Ovary (tissue), 10 donors: ENCODE measurements at places on chromosomes 16 and 17. TPM values are rescaled to one million over a fixed set of nuclear protein-coding genes. Genes with fewer than 3 reads are reported as not detected.

The C1QTNF8 gene
- not detected for total RNA-seq

The SNN gene
- total RNA-seq, result 13.9 TPM

GRCh38 chr17:4719684-4720221 is 9.3 kb downstream of the ARRB2 start:
- DNase-seq, result no peak

- DNase-seq, result no peak
Observed at GRCh38 chr16:78175287-78175686, 75.8 kb downstream of the WWOX start.

DNA sequence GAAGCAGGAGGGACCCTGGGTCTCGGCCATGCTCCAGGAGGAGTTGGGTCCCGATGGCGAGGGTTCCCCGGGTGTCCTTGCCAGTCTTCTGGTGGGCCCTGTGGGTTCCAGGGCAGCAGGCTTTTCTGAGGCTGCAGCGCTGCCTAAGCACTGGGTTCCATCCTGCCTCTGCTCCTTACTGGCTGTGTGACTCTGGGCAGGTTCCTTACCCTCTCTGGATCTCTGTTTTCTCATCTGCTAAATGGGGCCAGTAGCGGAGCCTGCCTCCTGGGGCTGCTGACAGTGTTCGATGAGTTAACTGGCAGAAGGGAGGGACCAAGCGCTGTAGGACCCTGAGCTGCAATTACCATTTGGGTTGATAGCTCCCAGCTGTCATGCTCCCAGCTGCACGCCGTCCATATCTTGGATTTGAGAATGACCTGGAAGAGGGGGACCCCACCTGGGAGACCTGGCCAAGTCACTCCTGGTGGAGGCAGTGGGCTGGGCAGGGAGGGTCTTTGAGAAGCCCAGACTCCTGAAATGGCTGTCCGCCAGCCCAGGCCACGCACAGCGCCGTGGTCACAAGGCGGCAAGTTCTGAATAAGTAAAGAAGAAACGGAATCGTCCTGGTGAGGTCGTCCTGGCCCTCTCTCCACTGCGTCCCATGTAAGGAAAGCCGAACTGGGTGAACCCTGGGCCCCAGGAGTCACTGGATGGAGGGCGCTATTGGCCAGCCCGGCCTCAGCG is 47.2 kb upstream of the GSE1 start:
- no peak for DNase-seq

- DNase-seq, result peak; percentile 60
Observed at GRCh38 chr16:69930117-69930776, 20.9 kb upstream of the CLEC18A start.

The CRYBA1 gene
- total RNA-seq, result not detected

DNA sequence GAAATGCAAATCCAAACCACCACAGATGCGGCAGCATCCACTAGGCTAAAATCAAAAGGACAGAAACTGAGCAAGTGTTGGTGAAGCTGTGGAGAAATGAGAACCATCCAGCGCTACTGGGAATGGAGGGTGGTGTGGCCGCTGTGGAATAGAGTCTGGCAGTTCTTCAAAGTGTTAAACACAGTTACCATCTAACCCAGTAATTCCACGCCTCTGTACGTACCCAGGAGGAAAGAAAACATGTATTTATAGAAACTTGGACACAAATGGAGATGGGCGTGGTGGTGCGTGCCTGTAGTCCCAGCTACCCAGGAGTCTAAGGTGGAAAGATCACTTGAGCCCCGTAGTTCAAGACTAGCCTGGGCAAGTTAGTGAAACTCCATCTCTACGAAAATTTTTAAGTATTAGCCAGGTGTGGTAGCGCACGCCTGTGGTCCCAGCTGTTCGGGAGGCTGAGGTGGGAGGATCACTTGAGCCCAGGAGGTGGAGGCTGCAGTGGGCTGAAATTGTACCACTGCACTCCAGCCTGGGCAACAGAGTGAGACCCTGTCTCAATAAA is 11.6 kb downstream of the SLC25A10 start:
- DNase-seq, result no peak

DNA sequence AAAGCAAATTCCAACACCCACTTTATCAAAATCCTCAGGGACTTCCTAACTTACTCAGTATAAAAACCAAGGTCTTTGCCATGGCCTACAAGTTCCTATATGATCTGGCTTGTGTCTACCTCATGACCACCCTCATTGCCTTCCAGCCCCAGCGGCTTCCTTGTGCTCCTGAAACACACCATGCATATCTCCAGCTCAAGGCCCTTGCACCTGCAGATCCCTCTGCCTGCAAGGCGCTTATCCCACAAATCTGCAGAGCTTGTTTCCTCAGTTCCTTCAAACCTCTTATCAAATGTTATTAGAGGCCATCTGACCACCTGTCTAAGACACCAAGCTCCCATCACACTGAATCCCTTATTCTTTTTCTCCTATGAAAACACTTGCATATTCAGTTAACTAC is 2.6 kb downstream of the BBS2 start:
- no peak for DNase-seq

DNA sequence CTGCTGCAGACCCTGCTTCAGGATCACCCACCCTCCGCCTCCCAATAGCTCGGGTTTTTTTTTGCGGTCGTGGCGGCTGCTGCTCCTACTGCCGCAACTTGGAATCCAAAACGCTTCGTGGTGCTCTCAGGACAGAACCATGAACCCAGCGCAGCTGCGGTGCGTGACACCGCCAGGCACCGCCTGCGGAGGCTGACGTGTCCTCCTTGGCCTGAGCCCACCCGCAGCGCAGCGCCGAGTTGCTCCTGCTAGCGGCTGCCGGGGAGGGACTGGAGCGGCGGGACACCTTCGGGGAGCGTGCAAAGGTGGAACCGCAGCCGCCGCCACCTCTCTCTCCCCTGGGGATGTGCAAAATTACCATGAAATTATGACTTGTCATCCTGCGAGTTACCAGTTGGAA is 1893.0 kb downstream of the TP53TG3F start:
- DNase-seq, result no peak

DNA sequence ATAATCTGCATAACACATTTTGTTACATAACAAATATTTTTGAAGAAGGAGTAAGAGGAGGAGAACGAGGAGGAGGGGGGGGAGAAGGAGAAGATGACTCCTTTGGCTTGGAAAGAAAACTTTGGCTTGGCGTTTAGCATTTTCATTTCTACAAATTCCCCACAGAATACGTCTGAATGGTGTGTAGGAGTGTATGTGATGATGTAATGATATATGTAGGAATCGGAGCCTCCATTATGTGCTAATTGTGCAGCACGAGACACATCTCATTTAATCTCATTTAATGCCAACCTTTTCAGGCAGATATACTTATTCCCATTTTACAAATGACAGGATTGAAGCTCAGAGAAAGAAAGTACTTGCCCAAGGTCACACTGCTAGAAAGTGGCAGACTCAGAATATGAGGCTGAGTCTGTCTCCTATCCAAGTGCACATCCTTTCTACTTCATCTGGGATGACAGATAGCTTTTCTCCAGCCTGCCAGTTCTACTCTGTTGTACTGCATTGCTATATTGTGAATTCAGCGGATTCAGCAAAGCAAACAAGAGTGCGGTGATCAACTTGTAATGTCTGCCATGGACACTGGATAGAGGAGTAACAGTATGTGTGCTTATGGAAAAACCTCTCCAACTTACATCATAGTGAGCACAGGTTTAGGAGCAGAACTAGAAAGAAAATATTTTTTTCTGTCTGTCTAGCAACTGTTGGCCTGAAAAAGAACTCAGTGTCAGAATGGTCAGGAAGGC is 10.4 kb upstream of the SLC47A2 start:
- no peak for DNase-seq

DNA sequence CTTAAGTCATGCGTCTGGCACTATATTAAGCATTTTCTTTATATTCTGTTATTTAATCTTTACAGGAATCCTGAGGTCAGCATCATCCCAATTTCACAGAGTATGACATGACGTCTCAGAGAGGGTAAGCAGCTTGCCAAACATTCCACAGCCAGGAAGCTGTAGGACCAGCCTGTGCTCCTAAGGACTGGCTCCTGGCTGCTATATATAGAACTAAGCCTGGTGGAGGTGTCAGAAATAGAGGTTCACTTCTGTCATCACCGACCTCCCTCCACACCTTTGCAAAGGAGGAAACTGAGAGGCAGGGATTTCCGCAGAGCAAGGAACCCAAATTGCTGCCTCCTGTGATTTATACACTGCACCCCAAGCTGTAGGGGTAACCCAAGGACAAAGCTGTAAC is 37.9 kb upstream of the NDRG4 start:
- DNase-seq, result no peak

- no peak for DNase-seq
Observed at GRCh38 chr17:30586818-30587595, 109.8 kb downstream of the GOSR1 start.

- no peak for DNase-seq
Observed at GRCh38 chr16:82716361-82716855, 89.6 kb downstream of the CDH13 start.

The SECTM1 gene
- 5.2 TPM for total RNA-seq

The TNFRSF13B gene
- not detected for total RNA-seq

DNA sequence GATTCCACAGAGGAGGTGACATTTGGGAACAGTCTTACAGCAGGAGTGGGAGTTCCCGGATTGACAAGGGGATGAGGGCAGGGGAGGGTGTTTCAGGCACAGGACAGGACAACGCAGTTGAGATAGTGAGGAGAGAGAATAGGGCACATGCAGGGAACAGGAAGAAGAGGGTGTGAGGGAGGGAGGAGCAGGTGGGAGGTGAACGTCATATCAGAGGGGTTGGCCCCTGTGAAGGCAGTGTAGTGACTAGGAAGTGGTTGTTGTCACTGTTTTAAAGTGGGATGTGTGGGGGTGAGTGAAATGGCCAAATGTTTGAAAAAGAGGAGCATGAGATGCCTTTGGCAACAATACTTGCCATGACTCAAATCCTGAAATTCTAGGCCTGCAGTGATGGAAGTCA is 12.2 kb downstream of the PRKCB start:
- no peak for DNase-seq

DNA sequence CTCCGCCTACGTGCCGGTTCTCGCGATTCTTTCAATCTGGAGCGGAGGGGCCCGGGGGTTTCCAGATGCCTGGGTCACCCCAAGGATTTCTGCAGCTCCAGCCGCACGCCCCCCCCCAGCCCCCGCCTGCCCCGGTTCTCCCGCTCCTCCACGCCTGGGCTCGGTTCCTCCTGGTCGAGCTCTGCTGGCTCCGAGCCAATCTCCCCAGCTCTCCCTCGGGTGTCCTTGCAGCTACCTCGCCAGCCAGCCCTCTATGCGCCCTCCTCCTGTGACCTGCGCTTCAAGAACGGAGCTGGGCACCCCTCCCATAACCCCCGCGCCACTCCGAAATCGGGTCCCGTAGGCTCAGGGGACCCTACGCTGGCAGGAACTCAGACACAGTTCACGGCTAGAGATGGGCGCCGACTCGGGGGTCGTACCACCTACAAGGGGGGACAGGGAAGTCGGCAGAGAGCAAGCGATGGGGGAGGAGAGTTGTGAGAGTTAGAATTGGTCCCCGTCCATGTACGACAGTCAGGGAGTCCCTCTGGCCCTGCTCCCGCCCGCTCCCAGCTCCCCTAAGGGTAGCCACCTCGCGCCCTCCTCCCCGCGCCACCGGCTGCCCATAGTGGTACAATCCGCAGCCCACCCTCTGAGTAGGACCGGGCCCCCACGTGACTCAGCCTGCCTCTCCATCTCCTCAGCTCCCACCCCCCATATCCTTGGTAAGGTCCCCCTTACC is 961 bp downstream of the FGF11 start:
- peak; percentile 65 for DNase-seq

- no peak for DNase-seq
Observed at GRCh38 chr16:24146518-24146917, 109.6 kb upstream of the CACNG3 start.

The KRTAP4-1 gene
- total RNA-seq, result not detected

- DNase-seq, result no peak
Observed at GRCh38 chr17:31792007-31792585, 66.9 kb downstream of the COPRS start.

The CALB2 gene
- total RNA-seq, result 40.6 TPM

The C16orf95 gene
- total RNA-seq, result 1.0 TPM

DNA sequence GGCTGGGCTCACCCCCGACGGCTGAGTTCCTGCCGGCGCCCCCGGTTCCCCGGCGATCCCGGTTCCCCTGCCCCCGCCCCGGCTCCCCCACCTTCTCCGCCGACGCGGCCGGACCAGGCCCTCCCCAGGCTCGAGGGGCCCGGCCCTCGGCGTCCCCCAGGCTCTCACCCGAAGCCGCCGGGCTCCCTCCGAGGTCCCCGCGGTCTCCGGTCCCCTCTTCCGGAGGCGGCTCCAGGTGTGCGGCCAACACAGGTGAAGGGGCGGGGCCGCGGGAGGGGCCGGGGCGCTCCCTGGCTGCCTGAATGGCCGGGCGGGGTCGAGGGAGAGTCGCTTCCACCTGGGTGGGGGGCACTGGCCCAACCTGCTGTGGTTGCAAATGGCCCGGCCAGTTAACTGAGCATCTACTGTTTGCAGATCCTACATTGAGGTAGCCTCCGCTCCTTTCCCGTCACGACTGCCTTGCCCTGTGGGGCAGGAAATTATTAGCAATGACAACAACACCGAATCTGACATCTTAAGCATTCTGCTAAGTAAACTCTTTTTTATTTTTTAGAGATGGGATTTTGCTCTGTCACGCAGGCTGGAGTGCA is at the start of gene BICDL2:
BICDL2 (minus strand) TSS at position 219 of the 590 bp plus-strand sequence. CDS start 1,448 bp downstream, outside the sequence.
- no peak for DNase-seq

The WNK4 gene
- 1.7 TPM for total RNA-seq

DNA sequence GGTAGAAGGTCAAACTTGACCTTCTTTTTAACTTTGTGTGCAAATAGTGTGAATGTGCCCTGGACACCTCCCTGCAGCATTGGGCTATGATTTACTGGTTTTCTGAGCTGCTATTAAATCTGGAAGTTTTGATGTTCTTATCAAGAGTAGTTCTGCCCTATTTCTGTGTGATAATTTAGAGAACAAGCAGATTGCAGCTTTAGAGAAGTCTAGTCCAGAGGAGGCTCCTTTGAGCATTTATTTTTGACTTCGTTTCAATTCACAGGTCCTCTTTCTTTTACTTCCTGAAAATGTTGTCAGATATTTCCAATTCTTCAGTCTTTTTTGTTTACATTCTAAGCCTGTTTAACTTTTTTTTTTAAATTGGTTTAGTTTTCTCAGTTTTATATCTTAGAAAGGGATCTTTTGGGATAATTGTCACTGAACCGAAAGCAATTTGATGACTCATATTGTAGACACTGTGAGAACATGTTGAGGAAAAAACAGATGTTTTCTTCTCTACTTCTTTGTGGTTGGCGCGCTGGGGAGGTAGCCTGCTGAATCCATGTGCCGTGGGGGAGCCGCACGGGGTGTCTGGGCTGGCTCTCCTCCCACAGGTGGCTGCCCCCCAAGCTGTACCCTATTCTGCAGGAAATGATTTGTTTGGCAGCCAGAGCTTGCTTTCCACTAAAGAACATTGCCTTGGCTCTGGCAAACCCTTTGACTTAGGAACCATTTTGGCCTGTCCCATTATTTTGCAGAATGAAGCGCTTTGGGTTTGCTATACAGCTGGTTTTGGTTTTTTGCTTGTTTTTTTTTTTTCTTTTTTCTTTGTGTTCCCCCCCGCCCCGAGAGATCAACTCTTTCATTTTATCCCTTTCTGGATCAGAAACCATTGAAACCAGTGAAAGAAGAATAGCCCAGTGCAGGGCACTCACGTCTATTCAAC is 53.4 kb downstream of the MFSD11 start:
- DNase-seq, result no peak

The SYCE1L gene
- total RNA-seq, result 7.4 TPM

The TTC19 gene
- 32.4 TPM for total RNA-seq
